Glutamatergic neuron (in vitro differentiated cells): ENCODE measurements at places on chromosomes 5 and 9.

DNA sequence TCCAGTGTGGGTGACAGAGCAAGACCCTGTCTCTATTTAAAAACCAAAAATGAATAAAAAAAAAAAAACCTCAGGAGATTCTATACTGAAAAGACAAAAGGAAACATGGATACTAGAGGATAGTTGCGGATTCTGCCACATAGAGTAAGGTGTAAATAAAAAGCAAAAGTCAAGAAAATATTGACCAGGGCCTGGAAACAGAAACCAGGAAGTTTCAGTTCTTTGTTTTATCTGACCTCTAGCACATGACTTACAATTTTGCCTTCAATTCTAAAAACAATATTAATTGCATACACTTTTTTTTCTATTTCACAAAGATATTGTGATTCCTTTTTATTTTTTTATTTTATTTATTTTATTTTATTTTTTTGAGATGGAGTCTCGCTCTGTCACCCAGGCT is 96.2 kb upstream of the NMUR2 start:
- no peak for DNase-seq

DNA sequence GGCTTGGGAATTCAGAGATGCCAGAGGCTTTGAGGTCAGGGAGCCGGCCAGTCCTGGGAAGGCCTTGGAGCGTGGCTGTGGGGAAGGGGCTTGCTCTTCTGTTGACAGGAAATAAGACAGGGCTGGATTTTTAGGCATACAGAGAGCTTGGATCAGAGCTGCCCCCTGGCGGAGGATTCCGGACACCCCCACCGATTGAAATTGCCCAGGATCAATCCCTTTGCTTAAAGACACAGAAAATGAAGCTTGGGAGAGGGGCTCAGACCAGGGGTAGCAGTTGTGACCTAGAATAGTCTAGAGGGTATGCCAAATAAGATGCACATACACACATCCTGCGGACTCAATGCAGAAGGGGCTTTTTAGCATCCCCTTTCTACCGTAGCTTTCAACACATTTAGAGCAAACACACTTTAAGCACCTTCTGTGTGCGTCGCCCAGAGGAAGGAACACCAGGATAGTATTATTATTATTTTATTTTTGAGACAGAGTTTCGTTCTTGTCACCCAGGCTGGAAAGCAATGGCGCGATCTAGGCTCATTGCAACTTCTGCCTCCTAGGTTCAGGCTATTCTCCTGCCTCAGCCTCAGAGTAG is 1.7 kb upstream of the NTMT1 start:
- peak; percentile 89 for DNase-seq

- DNase-seq = no peak
These were observed 2.7 kb upstream of the ANP32B start for GRCh38 chr9:97980479-97980803.

- DNase-seq = no peak
These were observed 191.9 kb downstream of the EBF1 start for GRCh38 chr5:158907856-158908255.
